ENCODE measurements at places on chromosomes 2 and 18.

GRCh38 chr2:127153691-127154158, 46.8 kb upstream of the BIN1 start:
- no peak for DNase-seq

GRCh38 chr18:79508565-79509535, 113.1 kb downstream of the NFATC1 start:
- no peak for DNase-seq

DNA sequence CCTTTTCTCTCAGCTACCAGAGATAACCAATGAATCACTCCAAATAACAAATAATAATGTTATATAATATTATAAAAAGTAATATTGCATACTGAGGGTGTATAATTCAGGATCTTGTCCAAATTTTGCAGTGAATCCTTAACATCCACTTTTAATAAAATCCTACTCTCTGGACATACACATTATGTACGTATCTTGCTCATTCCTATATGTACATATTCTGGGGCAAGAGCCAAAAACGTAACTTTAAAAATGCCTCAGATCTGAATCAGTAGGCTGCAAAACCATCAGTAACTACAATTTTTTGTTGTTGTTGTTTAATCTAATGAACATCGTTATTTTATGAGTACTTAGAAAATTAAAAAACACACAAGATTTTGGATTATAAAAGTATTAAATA, 65.3 kb downstream of the SMAD2 start:
- DNase-seq = no peak

DNA sequence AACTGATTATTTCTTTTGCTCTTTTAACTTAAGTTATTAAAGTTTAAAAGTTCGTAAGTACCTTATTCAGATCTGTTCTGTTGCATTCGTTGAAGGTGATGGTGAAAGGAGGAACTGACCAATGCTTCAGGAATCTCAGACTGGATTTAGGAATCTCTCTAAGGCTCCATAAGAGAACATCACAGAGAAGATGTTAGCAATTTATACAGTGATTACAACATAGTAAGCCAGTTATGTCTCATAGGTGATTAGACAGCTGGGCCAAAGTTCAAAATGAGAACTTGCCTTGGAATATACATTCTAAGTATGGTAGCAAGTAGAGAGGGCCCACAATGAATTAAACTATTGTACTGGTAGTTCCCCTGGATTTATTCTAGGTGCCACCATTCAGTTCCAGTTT, 3.2 kb downstream of the MARS2 start:
- no peak for DNase-seq

- DNase-seq = no peak
Observed at GRCh38 chr2:240322991-240323390, 112.5 kb upstream of the GPC1 start.

- DNase-seq = no peak
Observed at GRCh38 chr2:207468488-207468887, 61.3 kb upstream of the CREB1 start.

GRCh38 chr2:180017784-180018183, 10.7 kb upstream of the CWC22 start:
- no peak for DNase-seq
